HuH-7 (cell line): ENCODE measurements at places on chromosomes 2 and 18.

- no peak for DNase-seq
These were observed 18.4 kb downstream of the NCKAP1 start for GRCh38 chr2:183019718-183020442.

GRCh38 chr2:121034551-121034950 is 250.5 kb downstream of the TFCP2L1 start:
- no peak for DNase-seq

DNA sequence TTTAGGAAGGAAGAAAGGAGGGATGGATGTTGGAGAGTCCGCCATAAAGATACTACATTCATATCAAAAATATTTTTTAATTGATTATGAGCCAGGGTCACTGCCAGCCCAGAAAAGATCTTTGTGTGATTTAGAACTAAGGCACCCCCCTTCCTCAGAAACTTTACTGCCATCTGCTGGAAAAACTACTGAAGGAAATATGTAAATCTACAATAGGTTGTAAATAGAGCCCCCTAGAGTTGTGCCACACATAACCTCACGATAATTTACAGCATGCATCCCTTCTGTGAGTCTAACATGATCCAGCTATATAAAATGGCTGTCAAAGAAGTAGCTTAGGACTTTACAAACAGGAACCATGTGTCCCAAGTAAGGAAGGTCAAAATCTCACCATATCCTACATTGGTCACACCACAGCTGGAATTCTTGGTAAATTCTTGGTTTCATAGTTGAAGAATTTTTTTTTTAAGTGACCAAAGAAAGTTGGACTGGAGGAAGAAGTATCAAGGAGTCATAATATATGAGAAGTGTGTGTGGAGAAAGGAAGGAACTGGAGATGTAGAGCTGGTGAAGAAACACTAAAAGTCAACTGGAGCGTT is 152.5 kb downstream of the CYP26B1 start:
- no peak for DNase-seq

DNA sequence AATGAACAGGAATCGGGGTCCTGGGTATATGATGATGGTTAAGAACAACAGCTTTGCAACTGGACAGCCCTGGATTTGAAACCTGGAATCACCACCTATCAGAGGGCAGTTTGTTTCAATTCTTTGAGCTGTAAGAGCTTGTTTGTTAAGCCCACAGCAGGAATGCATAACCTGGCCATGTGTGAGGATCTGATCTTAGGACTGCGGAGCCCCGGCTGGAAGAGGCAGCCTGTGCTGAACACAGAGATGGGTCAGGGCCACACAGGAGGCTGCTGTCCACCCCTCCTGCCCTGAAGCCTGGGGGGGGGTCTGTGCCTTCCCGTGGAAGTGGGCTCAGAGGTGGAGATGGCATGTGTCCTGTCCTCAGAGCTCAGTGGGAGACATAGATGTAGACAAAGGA is 24.3 kb downstream of the TPO start:
- no peak for DNase-seq

- DNase-seq, result no peak
These were observed 30.6 kb downstream of the SPTBN1 start for GRCh38 chr2:54486766-54487165.

DNA sequence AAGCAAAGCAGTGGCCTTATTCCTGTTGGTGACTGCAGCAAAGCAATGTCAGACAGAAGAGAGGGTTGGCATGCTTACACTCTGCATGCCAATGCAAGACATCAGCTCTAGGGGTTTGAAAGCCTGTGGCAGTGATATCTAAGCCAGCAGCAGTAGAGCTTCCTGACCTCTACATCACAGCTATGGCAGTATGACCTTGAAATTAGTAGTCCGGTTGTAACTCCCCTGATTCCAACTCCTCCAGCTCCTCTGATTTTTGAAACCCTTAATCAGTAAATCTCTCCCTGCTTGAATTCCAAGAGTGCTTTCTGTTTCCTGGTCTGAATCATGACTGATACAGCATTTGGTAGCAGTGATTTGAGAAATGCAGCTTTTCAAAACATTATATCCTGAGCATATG is 60.0 kb upstream of the LRP1B start:
- DNase-seq, result no peak

DNA sequence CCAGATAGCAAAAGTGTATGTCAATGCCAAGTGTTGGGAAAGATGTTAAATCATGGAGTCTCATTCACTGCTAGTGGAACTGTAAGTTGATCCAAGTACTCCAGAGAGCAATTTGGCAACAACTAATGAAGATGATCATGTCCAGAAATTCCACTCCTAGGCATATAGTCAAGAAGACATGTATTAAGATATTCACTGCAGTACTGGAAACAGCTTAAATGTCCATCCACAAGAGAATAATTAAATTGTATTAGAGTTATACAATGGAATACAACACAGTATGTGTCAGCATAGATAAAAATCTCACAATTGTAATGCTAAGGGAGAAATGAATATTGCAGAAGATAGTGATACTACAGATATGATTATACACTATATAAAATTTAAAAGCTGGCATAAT is 15.2 kb upstream of the LBH start:
- no peak for DNase-seq

GRCh38 chr2:99883358-99883757 is 259.0 kb downstream of the AFF3 start:
- DNase-seq, result no peak

GRCh38 chr18:9658087-9658641 is 43.8 kb upstream of the PPP4R1 start:
- DNase-seq, result no peak

DNA sequence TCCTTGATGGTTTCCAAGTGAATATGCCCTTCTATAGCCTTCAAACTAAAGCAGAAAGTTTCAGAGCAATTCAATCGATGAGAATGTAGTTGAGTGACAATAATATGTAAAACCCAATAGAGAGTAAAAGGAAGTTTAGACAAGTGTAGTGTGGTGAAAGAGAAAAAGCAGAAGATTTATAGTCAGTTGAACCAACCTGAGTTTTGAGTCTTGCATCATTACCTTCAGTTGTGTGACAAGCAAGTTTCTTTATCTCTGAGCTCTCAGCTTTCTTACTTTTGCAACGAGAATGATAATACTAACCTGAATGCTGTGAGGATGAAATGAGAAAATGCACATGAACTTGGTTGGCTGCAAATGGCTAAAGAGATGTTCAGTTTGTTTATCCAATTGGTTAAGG is 40.6 kb upstream of the TMEM247 start:
- no peak for DNase-seq

- DNase-seq, result no peak
These were observed 1399.1 kb upstream of the PIK3C3 start for GRCh38 chr18:40555914-40556313.

- DNase-seq, result no peak
These were observed 5.5 kb downstream of the ANKRD62 start for GRCh38 chr18:12099160-12099559.

DNA sequence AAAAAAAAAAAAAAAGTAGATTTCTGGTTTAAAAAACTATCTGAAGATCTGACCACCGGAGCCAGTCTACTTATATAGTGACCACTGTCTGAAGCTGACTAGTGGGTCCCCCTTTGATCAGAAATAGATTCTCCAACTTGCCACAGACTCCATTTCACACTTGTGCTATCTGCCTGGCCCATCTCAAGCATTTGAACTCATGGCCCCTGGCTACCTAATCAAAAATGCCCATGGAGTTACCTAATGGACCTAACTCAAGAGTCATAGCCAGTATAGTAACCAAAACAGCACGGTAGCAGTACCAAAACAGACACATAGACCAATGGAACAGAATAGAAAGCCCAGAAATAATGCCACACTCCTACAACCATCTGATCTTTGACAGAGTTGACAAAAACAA is 17.0 kb upstream of the ATL2 start:
- DNase-seq, result no peak

DNA sequence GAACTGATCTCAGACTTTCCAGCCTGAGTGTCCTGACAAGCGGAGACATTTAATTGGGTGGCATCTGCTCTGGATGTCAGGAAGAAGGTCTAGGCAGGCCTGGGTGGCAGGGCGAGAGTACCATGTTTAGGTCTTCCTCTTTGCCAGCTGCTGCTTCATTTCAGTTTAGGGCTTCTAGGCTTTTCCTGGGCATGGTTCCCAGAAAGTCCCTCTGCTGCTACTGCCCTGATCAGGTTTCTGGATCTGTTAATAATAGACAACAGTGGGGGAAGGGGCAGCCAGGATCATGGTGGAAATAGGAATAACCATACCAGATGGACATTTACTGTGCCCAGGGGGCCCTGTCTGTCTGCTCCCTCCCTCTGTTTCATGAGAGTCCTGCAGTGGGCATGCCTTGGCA is 2.3 kb upstream of the PLCD4 start:
- no peak for DNase-seq

- DNase-seq, result no peak
These were observed 125.7 kb upstream of the SNTG2 start for GRCh38 chr2:824954-825353.

- no peak for DNase-seq
These were observed 307.3 kb downstream of the NBAS start for GRCh38 chr2:15253835-15254286.

- DNase-seq, result no peak
These were observed 42.7 kb downstream of the UBE2F start for GRCh38 chr2:238009563-238009962.

DNA sequence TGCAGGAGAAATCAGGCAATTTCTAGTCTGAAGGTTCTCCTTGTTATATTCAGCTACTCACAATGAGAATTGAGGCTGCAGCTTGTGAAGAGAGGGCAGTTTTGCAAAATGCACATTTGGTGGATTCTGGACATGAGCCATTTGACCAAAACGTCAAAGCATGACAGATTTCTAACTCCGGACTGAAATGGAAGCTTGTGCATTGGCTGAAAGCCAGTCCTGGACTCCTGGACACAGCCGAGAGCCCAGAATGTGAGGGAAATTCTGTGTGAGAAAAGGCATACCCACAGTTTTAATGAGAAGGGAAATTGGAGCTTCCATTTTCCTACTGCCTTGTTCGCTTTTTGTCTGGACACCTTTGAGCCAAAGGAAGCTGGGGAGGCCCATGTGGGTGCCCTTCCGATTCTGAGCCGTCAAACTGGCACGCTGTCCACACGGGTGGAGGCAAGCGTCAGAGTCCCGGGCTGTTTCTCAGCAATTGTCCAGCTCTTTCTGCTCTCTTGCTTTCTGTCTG is 23.7 kb upstream of the ROCK2 start:
- DNase-seq, result no peak

GRCh38 chr2:71136174-71136573 is 5.7 kb downstream of the MPHOSPH10 start:
- no peak for DNase-seq

DNA sequence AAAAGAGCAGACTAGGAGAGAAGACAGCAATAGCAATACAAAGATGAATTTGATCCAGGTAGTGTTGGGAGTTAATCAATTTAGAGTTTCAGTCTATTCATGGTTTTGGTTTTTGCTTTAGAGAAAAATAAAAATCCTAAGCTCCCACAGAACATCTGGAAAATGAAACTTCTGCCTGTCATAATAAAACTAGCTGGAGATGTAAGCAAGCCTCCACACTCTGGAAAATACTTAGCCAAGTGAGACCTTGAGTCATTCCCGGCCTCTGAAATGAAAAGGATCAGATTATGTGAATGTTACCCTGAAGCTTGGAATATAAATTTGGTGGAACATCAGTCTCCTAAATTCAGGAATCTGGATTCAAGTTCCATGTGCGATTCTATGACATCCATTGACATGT is 485.6 kb upstream of the SPRED2 start:
- DNase-seq, result no peak

GRCh38 chr2:105328281-105329196 is 996 bp downstream of the TGFBRAP1 start:
- DNase-seq, result no peak

DNA sequence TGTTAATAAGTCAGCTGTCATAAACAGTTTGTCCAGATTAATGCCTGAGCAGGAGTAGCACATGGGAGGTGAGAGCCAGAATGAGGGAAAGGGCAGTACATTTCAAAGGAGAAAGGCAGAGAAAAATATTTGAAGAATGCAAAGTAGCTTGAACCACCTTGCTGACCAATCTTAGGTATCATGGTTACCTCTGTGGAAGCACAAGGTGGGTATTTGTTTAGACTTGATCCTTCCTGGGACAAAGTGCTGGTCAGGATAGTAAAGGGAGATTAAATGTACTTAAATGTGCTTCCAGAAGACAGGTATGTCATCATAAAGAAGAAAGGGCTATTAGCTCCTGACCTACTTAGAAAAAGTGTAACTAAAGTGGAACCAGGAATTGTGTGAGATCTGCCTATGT is 105.0 kb downstream of the LRRTM1 start:
- no peak for DNase-seq

GRCh38 chr2:189821953-189822748 is 37.9 kb downstream of the PMS1 start:
- no peak for DNase-seq

DNA sequence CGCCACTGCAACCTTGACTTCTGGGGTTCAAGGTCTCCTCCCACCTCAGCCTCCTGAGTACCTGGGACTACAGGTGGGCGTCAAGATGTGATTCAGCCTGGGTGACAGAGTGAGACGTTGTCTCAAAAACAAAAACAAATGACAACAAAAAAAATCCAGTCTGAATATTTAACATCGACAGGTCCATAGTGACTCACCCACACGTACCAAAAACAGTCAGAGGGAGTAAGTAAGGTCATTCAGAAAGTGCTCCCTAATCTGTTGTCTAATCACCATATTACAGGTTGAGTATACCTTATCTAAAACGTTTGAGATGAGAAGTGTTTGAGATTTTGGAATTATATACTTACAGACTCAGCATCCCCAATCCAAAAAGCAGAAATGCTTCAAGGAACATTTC is 24.4 kb downstream of the SAP130 start:
- no peak for DNase-seq

DNA sequence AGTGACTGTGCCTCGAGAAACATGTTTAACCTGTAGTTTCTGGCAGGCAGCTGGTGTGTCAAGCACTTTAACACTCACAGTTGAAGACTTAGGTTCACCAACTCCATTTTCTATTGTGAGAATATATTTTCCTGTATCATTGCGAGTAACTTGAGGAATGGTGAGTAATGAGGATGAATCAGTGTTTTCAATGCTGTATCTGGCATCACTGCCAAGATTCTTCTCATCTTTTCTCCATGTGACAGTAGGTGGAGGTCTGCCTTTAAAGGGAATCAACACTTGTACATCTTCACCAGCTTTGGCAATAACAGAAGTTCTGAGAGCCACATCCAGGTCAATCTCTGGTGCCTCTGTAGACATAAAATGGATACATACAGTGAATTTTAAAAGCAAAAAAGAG is 72.8 kb downstream of the PLEKHA3 start:
- no peak for DNase-seq

GRCh38 chr2:180621941-180622918 is 358.2 kb upstream of the UBE2E3 start:
- DNase-seq, result no peak

DNA sequence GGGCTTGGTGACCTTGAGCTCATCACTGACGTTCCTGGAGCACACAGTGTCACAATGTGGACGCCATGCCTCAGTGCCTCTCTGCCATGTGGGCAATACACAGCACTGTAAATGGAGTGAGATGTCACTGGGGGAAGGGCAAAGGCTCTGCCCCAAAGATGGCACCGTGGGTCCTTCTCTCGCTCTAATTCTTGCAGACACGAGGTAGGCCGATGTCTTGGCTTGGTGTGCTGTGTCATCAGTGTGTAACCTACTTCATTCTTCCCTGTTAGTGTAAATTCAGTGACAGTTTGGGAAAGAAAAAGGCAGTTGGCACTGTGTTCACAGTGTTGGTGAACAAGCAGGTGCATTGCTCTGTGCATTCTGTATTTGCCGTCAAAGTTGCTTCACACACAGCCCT is 309.3 kb upstream of the MYT1L start:
- DNase-seq, result no peak
